ENCODE measurements at places on chromosomes 6 and 20.

GRCh38 chr6:38153798-38154345 lies 334.3 kb downstream of the ZFAND3 start:
- no peak for DNase-seq

GRCh38 chr20:45487231-45487635 lies 17.7 kb downstream of the WFDC2 start:
- DNase-seq: no peak

- DNase-seq: no peak
These were observed 8.8 kb downstream of the TRIM27 start for GRCh38 chr6:28914941-28915340.

- no peak for DNase-seq
These were observed 859 bp downstream of the PPP1R10 start for GRCh38 chr6:30615958-30616810.

DNA sequence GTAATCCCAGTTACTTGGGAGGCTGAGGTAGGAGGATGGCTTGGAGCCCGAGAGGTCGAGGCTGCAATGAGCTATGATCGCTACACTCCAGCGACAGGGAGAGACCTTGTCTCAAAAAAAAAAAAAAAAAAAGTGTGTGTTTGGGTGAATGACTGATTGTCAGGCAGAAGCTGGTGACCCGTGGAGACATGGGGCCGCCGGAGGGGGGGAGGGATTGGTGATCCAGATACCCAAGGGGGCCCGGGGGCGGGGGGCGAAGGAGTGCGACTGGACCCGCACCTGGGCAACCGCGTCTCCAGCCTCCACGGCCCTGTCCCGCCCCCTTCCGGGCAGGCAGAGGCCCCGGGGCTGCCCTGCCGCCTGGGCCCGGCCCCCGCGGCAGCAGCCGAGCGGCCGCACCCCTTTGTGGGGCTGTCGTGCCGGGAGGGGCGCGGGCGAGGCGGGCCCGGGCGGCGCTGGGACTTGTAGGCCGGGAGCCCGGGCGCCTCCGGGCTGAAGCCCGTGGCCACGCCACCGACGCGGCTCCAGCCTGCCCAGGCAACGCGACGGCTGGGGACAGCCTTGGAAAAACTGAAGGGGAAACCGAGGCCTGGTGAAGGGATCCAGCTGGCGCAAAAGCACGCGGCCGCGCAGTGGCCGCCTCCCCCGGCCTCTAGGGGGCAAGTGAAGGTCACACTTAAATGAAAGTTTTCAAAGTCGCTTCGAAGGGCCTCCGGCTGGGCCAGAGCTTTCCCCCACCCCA lies 2.1 kb upstream of the RBM38 start:
- DNase-seq: peak; percentile 77

DNA sequence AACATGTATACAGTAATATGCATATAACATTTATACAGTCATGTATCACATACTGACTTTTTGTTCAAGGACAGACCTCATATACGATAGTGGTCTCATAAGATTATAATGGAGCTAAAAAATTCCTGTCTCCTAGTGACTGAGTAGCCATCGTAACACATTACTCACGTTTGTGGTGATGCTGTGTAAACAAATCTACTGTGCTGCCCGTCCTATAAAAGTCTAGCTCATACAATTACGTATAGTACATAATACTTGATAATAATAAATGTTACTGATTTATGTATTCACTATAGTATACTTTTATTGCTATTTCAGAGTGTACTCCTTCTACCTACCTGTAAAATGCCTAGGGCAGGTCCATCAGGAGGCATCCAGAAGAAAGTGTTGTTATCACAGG lies 17.4 kb downstream of the SERAC1 start:
- no peak for DNase-seq

DNA sequence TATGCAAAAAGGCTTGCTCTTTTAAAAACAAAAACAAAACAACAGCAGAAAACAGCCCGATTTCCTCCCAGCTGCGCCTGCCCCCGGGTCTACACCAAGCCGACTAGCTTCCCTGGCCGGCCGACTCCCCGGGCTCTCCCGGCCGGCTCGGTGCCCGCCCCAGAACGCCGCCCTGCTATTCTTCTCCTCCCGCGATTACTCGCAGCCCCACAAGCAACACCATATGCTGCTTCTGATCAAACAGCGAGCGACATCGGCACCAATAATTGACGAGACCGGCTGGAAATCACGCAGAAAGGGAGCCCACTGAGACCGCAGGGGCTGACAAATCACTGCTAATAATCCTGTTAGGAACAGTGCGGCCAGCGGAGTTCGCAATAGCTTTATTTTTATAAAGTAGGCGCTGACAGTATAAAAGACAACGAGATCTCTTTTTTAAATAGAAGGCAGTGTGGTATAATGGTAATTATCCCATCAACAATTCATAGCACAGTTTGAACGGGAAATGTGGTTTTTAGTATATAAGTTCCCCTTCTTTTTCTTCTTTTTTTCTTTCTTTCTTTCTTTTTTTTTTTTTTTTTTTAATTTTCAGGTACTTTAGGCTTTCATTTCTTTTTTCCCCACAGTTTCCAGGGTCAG lies 3.3 kb downstream of the SIM1 start:
- peak; percentile 72 for DNase-seq
